Muscle of leg (tissue), 16 donors: ENCODE measurements at places on chromosomes 7 and 10. TPM values are rescaled to one million over a fixed set of nuclear protein-coding genes. Genes with fewer than 3 reads are reported as not detected.

DNA sequence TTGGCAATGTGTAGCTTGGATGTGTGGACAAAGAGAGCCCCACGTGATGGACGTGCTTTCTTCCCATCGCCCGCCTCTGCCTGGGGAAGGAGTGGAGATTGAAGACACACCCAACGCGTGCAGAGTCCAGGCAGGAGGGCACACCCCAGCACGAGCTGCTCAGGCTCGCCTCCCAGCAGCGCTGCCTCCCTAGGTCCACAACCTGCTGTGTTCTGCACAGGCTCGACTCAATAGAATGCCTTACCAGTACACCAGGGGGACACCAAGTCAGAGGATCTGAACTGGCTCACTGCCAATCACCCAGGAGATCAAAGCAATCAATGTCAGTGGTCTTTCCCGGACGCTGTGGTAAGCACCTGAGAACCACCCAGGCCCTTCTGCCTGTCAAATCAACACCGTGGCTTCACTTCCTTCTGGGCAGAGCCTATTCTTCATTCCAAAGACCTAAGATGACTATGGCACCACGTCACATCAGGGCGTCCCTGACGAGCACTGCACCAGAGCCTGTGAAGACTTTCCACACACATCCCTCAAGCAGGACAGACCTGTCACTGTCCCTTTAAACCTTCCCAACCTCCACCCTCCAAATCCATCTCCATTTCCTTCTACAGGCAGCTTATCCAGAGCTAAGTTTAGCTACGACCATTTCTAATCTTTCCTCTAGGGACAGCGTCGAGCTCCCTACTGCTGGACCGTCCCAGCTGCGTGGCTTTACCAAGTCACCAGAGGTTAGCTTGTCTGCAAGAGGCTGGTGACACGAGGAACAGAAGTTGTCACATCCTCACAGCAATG lies 72.3 kb downstream of the AMZ1 start:
- DNase-seq, result peak; percentile 82

TRIL gene
- 16.9 TPM for total RNA-seq

DNA sequence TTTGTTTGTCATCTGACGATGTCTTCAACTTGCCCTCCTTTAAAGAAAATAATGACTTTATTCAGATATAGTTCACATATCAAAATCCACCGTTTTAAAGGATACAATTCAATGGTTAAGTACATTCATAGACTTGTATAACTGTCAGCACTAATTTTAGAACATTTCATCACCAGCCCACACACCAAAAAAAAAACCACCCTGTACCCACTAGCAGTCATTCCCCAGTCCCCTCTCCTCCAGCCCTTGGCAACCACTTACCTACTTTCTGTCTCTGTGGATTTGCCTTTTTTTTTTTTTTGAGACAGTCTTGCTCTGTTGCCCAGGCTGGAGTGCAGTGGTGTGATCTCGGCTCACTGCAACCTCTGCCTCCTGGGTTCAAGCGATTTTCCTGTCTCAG lies 5.3 kb upstream of the HILPDA start:
- DNase-seq, result no peak

- DNase-seq, result no peak
Measured at GRCh38 chr7:5595545-5596045, 172.0 kb upstream of the TNRC18 start.

SPDYE2 gene
- 0.04 TPM for total RNA-seq

CALCR gene
- total RNA-seq, result 9.4 TPM

AKR1C4 gene
- total RNA-seq, result not detected

ZNF853 gene
- 7.2 TPM for total RNA-seq

- DNase-seq, result no peak
Measured at GRCh38 chr10:125559210-125559609, 123.8 kb downstream of the TEX36 start.

DNA sequence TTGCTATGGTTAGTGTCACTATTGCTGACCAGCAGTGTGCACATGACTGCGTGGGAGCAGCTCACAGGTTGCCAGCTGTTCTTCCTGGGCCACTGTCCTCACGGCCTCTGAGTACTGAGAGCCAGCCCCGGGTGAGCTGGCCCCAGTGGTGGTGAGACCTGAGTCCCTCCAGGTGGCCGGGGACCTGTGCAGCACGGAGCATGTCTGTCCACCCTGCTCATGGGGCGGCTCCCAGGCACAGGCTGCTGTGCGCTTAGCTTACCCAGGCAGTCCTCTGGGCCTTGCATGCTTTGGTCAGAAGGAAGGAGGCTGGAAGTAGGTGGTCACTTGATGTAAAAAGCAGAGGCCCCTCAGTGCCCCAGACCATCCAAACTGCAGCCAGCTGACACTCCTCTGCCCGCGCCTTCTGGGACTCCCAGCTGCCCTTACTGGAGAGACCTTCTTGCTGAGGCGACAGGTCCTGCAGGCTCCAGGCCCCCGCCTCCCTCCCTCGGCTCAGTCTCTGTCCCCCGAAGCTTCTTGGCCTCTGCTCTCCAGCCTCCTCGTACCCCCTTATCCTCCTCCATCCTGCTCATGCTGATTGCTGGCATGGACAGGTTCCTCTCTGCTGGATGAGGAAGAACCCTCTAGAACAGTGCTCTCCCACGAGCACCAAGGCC lies 30.9 kb upstream of the DPYSL4 start:
- no peak for DNase-seq

GNGT1 gene
- total RNA-seq, result not detected

DNA sequence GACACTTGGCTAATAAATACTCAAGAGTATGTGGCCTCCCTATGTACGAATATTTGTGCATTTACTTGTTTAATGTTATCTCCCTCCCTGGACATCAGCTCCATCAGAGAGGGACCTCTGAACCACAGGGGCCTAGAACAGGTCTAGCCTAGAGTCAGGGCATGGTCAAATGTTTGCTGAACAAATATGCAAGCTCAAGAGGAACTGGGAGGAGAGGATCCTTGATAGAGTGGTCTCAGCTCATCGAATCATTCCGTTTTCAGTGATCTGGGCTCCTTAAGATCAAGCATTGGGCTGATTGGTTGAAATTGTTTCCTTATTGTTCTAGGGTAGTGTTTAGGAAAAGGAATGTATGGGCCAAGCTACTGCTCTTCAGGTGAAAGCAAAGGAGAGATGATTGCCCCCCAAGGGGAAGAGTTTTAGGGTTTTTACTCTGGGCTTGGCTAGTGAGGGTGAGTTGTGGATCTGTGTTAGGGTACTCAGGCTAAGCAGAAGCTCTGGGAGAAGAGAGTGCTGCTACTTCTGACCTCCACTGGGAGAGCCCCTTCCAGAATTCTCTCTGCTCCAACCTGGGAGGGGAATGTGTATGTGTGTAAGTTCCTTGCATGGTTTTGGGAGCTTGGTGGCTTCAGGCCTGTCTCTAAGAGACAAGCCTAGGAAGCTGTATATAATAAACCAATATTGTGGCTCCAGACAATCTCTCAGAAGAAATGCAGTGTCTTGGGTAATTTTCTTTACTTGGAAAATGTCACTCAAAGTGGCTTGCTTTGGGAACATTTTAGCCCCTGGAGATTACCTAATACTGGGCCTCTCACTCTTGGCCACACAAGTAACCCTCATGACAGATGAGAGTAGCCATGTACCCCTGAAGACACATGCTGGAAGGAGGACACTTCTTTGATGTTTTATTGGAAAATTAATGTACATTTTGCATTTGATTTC lies 110.0 kb downstream of the EMX2 start:
- DNase-seq, result no peak

DNA sequence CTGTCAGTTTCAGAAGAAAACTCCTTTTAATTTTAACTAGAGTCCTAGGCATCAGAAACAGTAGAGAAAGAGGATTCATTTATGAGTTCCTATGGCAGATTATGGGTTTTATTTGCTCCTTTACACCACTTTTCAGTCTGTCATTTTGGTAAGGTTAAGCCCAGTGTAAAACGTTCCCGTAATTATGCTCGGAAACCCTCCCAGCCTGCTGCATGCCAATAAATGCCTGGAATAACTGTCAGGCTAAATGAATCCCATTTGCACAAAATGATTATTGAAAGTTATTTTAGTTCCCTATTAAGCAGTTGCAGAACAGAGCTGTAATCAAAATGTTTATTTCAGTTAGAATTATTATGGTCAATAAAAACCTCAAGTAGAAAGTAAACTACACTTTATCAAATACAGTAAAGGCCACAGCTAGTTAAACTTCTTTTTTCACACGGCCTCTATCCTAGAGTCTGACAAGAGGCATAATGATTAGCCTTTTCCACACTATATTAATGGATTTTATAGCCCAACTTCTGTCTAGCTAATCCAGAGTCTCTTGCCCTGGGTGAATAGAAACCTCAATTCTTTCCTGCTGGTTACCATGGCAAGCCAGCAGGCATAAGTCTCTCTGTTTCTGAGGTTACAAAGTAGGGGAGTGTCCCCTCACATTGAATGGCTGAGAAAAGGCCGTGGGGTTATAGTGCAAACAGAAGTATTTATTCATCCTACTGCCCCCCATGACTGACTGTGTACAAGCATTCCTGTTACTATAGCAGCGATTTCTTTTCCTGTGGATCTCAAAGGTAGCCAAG lies 80.8 kb upstream of the NPVF start:
- DNase-seq, result peak; percentile 58

PRPS1L1 gene
- total RNA-seq, result not detected

DNA sequence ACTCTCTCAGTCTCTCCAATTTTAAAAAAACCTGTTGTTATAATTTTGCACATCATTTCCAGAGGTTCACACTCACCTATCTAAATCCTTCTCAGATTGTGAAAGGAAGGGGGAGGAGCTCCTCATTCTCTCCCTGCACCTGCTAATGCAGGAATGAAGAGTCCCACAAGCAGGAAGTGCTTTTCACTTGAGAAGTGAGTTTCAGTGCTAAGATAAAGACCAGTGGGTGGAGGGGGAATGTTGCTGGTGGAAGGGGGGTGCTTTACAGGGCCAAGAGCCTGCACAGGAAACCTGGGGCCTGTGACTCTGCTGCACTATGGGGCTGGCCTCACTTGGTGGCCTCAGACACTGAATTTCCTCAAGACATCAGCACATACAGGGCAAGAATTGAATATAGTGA lies 176.4 kb downstream of the PTPN20 start:
- no peak for DNase-seq
